ENCODE measurements at places on chromosomes 2 and 18.
A peak's percentile ranks its signal among the peaks of the same experiment; 100 is the strongest.

GRCh38 chr2:210199854-210200253 lies 25.4 kb downstream of the ACADL start:
- no peak for DNase-seq

DNA sequence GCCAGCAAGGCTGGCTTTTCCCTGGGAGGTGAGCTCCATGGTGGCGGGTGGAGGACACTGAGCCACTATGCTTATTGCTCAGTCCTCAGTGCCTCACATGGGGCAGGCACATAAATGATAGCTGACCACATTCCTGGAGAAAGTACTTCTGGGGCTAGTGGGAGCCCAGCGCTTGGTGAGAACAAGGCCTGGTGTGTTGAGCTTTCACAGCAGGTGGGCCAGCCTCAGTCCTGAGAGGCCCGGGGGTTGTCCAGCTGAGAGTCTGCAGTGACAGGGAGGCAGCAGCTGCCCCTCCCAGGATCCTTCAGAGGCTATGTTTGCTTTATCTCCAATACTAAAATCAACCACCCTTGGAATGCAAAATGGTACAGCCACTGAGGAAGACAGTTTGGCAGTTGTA lies 217.7 kb downstream of the ZBTB7C start:
- DNase-seq, result no peak

DNA sequence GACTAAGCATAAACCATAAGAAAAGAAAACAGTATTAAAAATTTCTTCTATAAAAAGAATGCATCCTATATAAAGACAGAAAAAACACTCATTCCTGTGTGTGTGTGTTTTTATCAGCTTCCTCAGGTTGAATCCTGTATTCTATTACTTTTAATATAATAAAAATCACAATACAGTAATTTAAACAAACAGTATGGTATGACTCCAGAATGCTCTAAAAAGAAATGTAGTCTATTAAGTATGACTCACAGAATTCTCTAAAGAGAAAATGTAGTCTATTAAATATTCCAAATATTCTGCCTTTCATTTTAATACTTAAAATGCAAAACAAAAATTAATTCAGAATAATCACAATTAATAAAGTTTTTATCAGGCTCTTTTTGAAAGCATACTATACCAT lies 19.8 kb downstream of the CCDC88A start:
- no peak for DNase-seq

GRCh38 chr2:164771897-164772296 lies 69.7 kb downstream of the COBLL1 start:
- DNase-seq, result no peak

DNA sequence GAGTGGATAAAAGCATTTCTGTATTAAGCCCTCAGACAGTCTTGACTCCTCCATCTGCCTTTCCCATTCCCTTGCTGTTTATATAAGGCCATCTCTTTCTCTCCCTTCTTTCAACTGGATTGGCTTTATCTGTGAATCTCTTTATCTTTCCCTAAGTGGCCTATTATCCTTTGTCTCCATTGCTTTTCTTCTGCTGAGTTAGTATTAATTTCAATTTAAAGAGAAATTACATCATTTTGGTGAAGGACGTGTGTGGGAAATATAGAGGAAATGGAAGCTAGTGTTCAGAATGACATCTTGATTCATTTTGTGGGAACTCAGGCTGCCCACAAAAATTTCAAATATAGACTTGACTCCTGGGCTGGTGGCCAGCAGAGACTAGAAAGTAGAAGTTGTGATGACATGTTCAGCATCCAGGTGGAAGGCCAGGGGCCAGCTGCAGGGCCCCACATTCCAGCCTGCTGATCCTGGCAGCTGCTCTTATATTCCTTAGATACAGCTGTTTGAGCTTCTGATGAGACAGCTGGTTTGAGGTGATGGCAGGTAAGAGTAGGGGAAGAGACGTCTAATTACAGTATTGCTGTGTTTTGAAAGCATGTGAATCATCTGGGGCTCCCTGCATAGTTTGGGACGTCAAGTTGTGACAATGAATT lies 52.3 kb downstream of the DIS3L2 start:
- DNase-seq, result no peak

DNA sequence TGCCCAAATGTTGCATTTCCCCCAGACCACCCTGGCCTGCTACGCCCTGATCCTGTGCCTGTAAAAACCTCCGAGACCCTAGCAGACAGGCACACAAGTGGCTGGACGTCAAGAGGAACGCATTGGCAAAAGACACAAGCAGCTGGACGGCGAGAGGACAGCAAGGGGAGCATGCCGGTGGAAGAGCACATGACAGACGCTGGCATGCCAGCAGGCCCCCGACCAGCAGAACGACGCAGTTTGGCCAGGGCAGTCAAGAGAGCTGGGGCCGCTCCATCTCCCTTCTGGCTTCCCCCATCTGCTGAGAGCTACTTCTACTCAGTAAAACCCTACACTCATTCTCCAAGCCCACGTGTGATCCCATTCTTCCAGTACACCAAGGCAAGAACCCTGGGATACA lies 42.1 kb downstream of the SAP130 start:
- DNase-seq, result peak; percentile 60

GRCh38 chr2:201621293-201621999 lies 21.9 kb downstream of the TMEM237 start:
- DNase-seq, result no peak

DNA sequence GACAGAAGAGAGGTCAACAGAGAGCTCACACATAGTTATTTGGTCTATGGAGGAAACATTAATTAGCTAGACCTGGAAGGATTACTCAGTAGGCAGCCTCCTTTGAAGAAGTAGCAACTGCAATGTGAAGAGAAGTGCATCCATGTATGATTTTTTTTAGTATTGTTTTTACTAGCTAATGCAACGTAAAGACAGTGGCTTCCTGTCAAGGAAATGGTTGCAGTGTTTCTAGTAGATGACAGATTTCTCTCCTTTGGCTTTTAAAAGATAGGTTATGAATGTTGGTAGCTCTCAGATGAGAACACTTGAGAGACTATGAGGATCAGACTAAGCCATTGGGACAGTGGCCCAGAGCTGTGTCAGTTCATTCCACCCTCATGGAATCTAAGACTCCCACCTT lies 175.8 kb downstream of the AGPS start:
- no peak for DNase-seq

Data from globus pallidus (tissue), 1 donor.